ENCODE measurements at places on chromosomes 4 and X.

- DNase-seq, result no peak
These were observed 243.9 kb upstream of the GYPA start for GRCh38 chr4:144384408-144384807.

GRCh38 chrX:27675493-27675892, 85.3 kb downstream of the DCAF8L2 start:
- DNase-seq, result no peak

DNA sequence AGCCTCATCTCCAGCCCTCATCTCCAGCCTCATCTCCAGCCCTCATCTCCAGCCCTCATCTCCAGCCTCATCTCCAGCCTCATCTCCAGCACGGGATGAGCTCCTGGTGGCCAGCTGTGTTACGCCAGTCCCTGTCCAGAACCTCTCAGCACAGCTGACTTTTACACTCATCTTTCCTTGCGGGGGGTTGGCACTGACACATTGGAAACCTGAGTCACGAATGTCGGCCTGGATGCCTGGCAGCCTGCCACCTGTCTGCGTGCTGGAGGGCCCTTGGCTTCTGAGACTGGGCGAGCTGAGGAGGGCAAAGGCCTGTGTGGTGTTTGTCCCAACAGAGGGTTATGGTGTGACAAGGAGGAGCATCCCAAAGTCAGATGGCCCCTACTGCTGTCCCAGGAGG, 66.1 kb upstream of the HGFAC start:
- no peak for DNase-seq

GRCh38 chrX:78063687-78064086, 40.4 kb upstream of the PGK1 start:
- no peak for DNase-seq

GRCh38 chrX:43707812-43708548, 51.9 kb downstream of the MAOA start:
- DNase-seq, result no peak

DNA sequence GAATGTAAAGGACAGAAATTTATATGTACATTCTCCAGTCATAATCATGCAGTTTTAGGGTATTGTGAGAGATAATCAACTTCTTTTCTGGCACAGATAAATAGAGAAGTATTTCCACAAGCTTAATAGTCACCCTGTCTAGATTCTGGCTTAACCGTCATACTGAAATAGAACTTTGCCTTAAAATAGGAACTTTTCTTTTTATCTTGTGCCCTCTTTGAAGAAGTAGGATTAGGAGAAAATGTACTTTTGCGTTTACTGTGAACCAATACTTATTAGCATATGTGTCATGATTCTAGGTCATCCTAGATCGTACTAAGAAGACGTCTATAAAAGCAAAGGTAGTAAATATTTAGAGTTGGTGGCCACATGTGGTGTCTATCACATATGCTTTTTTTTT, 95.4 kb downstream of the NFKB1 start:
- DNase-seq, result no peak

DNA sequence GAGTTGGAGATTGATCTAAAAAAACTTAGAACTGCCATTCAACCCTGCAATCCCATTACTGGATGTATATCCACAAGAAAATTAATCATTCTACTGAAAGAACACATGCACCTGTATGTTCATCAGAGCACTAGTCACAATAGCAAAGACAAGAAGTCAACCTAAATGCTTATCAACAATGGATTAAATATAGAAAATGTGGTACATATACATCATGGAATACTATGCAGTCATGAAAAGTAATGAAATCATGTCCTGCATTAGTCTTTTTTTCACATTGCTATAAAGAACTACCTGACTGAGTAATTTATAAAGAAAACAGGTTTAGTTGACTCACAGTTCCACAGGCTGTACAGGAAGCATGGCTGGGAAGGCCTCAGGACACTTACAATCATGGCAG, 850.5 kb downstream of the TECRL start:
- no peak for DNase-seq

Data from GM20000 (cell line).